ENCODE measurements at places on chromosomes 16 and 17.

DNA sequence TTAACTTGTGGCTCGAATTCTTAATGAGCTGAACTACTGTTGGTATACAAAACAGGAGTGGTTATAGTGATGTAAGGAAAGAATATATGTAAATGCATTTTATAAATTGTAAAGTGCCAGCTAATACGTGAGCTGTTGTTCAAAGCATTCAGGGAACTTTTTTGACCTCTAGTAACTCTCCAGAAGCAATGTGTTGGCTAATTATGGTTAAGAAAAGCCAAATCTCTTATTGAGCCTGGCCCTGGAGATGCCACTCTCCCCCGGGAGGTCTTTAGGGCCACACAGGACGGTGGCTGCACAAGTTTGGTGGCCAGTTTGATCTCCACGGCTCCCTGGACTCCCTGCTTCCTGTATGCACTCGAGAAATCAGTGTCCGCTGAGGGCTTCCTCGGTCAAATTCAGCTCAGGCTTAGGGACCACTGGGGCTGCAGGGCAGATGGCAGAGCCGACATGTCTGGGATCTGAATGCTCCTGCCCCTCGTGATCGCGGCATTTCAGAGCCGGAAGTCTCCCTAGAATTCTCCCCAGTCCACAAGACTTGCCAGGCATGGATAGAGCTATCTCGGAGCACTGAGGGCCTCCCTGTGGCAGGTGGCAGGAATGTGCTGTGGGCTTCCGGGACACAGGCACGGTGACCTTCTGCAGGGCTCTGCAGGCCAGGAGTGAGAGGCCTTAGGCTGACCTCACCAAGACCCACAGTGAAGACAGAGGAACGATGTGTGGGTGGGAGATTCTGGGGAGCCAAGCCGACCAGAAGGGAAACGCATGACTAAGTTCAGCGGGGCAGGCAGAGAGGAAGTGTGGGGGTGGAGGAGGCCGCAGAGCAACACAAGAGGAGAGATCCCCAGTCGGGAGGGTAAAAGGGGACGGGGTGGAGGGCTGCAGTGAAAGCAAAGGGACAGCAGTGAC is 18.6 kb upstream of the PITPNM3 start:
- DNase-seq: no peak

DNA sequence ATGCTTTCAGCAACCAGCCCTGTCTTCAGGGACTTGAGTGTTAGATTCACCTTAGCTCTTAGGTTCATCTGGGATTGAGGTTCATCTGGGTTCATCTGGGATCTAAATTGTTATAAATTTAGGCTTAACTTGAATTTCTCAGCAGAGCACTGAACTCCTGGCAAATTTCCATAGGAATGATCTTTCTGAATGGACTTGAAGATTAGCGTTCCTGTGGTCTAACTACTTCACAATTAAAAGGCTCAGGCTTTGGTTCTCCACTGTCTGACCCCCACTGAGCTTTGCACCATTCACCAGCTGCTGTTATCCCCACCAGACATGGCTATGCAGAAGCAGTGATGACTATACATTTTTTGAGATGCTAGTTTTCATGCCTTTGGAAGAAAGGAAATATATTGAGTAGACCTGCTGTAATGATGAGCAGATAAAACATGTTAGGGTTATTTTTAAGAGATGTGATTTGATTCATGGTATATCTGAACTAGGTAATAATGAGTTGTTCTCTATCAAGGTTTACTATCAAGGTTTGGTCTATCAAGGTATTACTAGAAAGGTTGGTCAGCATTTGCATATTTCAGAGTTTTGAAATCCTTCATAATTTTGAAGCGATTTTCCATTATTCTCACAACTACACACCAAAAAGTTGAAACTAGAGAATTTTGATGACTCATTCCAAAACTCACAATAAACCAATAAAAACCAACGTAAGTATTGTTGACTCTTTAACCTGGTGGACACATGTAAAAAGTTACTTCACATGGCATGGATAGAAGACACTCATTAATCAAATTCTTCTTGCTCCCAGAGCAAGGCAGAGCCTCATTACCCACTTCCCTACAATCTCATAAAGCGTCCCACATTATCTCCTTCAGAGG is 71.7 kb downstream of the SNX11 start:
- DNase-seq: no peak

- DNase-seq: no peak
These were observed 86.3 kb upstream of the RPL38 start for GRCh38 chr17:74117087-74117698.

DNA sequence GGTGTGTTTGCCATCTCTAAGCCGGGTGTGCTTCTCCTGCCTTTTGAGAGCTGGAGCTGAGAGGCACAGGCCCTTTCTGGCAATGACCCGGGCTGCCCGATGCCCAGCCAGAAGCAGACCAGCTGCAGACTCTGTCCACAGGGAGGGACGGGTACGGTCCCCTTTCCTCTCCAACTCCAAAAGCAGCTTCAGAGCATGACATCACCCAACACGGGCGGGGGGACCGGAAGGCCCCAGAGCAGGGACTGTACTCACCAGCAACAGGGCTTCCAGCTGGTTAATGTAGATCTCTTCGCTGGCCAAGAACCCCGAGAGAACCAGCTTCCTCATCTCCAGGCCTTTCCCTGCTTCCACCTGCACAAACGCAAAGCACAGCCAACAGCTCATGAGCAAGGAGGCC is 79.4 kb downstream of the ABR start:
- peak; percentile 61 for DNase-seq

DNA sequence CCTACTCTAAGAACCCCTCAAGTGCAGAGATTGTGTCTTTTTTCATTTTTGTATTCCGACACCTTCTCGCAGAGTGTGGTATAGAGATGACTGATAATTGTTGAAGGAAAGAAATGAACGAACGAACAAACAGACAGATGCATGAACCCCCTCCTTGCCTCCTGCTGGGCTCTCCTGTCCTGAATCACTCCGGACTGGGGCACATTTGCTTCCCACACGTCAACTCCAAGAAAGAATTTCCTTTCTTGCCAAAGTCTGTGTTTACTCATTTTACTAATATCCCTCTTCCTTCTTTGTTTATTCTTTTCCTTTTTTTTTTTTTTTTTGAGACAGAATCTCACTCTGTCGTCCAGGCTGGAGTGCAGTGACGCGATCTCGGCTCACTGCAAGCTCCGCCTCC is 37.5 kb upstream of the BHLHA9 start:
- no peak for DNase-seq
